ENCODE measurements at places on chromosomes 16 and 17. TPM values are rescaled to one million over a fixed set of nuclear protein-coding genes. Genes with fewer than 3 reads are reported as not detected.

Gene HOXB2
- 13.6 TPM for total RNA-seq

Gene SAMD14
- 0.98 TPM for total RNA-seq

Gene VMP1
- total RNA-seq, result 489 TPM

Gene CHRNE
- 0.73 TPM for total RNA-seq

Gene NR1D1
- total RNA-seq, result 10.5 TPM

Gene TK1
- 5.6 TPM for total RNA-seq

Gene TEKT3
- total RNA-seq, result 2.6 TPM

Gene DOC2A
- 4.5 TPM for total RNA-seq

Gene GPRC5C
- total RNA-seq, result 24.3 TPM

Gene AP2B1
- 91.9 TPM for total RNA-seq

Gene SLC16A6
- total RNA-seq, result 0.64 TPM

Data from breast epithelium (tissue), 4 donors.